ENCODE measurements at places on chromosomes 2 and 18.
A peak's percentile ranks its signal among the peaks of the same experiment; 100 is the strongest.

DNA sequence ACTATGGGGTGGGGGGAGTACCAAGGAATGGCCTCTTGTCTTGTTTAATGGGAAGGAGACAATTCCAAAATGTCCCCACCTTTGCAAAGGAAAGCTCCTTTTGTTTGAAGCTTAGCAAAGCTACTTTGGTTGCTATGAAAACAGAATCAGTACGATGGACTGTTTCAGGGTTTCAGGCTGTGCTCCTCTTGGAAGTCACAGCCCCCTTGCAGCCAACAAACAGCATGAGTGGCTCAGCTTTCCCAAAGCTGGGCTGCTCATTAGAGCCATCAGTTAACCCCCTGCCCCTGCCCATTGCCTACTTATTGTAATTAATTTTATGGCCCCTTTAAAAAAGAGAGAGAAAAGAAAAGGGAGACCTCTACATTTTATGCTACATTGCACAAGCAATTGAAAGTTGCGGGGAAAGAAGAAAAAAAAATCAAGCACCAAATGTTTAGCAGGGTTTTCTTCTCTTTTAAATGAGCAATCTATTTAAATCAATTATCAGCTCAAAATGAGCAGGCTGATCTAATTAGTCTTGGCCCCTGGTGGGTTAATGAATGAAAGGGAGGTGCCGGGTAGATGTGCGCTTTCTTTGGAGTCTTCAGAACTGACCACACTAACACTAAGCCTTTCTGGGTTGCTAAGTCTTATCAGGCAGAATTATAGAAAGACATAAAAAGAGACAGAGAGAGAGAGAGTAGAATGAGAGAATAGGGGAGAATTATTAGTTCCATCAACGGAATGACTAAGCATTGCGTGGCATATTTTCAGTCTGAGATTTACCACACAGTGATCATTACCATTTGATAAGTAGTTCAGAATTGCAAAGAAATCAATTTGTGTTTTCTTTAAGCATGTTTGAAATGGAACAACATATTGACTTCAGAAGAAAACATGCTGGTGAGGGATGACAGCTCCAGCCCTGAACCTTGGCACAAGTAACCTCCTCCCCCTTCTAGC is 284.9 kb downstream of the INSIG2 start:
- no peak for DNase-seq

GRCh38 chr2:151853070-151853758 is 25.0 kb upstream of the ARL5A start:
- no peak for DNase-seq

DNA sequence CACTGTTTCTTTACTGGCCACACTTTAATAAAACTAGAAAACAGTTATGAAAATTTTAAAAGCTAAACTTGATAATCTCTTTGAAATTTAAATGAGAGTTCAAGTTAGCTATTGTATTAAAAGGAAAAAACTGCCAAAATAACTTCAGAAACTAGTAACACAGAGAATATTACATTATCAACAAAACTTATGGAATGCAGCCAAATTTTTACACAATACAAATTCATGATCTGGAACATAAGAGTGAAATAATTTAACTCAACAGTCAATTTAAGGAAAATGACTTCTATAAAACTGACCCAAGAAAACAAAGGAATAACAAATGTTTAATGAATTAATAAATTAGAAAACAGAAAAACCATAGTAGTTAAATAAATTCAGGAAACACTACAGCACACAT is 65.0 kb downstream of the TCF4 start:
- no peak for DNase-seq

DNA sequence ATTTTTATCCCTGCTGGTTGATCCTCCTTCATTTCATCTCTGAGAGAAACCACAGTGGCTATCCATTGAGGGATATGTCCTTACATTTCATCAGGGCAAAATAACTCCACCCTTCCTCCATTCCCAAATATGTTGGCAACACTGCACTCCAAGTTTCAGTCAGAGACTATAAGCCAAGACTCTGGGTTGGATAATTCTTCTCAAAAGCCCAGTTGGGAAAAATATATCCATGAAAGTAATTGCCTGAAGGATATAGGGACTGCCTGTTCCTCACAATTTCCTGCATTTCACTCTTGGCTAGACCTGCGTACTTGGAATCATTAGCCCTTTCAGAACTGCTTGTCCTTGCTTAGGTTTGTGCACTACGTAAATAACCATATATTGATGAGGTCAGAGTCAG is 27.9 kb upstream of the EPB41L3 start:
- DNase-seq: no peak

DNA sequence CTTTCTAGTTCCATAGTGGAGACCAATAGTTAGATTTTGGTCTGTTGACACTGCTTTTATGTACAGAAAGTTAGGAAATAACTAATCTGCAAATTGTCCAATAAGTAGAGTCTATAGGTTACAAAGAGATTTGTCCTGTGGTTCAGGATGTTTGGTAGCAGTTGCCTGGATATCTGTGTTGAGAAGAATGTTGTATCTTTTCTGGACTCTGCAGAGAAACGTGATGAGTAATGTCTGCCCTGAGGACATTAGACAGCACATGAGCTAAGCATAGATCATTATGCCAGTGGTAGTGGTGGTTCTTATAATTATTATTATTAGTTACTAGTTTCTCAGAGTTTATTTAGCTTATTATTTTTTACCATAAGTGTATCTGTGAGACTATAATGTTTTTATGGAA is 65.8 kb downstream of the ANKRD62 start:
- no peak for DNase-seq

- no peak for DNase-seq
These were observed 296.4 kb downstream of the CYP26B1 start for GRCh38 chr2:71851094-71851750.

GRCh38 chr2:195001924-195002323 is 655.1 kb upstream of the SLC39A10 start:
- DNase-seq: no peak

DNA sequence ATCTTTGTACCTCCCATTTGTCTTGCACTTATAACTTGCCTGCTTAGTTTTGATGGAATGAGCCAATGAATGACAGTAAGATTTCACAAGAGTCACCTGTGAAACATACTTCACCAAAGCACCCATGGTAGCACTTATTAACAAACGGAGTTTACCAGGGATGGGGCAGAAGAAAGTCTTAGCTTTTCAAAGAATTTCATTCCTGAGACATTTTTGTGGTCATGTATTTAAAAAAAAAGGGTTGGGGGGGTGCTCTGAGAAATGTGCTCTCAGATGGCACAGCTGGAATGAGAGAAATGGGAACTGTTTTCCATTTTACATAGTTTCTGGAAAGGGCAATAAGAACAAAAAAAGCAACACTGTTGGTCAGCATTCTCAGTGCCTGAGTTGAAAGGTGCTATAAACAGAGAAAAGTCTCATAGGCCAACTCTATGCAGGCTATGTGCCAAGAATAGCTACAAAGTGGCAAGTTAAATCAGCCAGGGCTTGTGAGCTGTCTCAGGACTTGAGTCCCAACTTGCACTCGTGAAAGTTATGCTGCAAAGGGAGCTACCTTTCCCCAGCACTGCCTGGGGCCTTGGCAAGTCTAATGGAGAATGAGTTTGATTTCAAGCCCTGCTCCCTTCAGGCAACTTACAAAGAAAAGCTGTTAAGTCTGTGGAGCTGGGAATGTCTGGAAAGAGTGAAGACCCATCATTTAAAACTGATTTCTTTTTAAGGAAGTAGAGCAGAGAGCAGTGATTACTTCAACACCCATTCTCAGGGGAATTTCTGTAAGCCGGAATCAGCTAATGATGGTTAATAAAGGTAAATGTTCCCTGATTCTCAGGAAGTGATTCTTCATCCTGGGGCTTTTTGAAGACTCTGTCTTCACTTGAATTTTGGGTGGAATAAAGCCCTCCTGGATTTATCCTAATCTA is 170.6 kb downstream of the SLC8A1 start:
- DNase-seq: no peak

DNA sequence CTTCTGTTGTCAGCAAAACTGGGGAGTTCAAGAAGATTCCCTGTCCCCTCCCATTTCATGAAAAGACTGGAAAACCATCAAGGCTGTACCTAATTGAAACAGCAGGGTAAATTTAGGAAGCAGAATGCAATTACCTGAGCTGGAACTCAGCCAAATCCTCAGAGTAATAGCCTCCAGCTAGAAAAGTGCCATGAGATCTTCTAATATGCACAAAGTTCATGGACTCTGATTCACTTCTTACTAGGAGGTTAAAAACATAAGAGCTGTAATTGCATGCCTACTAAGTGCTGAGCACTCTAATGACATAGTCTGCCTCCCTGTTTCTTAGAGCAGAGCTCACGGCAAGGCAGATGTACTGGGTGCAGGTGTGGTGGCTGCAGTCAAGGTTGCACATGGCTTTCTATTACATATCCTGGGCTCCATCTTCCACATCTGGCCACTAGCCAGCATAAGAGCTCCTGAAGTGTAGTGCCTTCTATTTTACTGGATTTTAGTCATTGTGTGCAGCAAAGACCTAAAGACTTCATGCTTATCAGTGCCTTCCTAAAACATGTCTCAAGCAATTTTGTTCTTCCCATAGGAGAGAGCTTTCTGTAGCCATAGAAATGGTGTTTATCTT is 341.7 kb downstream of the PTPRM start:
- no peak for DNase-seq

DNA sequence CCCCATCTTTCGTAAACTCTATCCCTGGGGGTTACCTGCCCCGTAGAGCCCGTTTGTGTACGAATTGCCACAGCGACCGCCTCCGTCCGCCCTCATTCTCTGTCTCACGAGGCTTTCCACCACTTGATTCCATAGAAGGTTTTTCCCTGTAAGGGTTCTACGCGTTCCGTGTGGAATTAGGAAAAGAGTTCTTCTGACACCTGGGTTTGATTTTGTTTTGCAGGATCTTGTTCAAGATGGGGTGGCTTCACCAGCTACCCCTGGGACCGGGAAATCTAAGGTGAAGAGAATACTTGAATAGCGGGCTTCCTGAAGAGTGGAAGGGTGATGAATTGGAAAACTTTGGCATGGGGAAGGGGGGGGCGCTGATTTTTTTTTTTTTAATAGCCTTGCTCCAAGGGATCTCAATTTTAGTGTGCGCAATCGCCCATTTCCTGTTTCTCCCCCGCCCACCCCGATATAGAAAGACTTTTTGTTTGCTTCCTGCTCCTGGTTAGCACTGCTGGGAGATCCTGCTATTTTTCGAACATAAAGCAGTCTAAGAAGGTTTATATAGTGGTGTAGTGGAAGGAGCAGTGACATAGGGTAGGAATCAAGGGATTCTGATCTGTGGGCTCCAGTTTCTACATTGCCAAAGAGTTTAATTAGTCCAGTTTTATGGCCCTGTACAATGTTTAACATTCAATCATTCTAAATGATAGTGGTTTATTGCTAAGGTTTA is 564 bp downstream of the GCC2 start:
- DNase-seq: peak; percentile 34

GRCh38 chr18:48996901-48997463 is 46.2 kb upstream of the SMAD7 start:
- DNase-seq: peak; percentile 54

- no peak for DNase-seq
These were observed 22.6 kb downstream of the ADD2 start for GRCh38 chr2:70745276-70745825.

DNA sequence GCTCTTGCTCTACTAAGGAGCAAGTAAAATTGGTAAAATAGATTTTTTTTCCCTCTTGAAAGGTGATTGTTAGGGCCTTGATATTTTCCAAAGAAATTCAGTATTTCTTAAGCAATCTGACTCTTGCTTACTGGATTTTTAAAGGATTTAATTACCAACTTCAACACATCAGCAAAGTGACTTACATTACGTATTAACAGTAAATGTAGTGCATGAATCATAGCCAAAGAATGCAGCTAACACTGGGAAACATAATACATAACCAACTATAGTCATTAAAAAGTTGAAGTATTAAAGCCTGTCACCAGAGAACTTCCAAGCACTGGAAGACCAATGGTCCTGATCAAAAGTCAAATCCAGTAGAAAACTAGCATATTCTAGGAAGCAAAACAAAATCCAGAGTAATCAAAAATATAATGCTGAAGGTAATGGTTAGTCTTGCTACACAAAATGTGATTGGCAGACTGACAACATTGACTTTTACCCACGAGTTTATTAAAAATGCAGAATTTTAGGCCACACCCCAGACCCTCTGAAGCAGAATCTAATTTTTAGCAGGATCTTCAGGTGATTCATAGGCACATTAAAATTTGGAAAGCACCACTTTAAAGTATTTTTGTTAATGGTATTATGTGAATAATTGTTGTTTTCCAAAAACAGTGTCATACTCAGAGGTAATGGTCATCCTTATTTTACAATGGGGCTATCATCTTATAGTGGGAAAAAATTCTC is 31.8 kb upstream of the CAVIN2 start:
- no peak for DNase-seq

DNA sequence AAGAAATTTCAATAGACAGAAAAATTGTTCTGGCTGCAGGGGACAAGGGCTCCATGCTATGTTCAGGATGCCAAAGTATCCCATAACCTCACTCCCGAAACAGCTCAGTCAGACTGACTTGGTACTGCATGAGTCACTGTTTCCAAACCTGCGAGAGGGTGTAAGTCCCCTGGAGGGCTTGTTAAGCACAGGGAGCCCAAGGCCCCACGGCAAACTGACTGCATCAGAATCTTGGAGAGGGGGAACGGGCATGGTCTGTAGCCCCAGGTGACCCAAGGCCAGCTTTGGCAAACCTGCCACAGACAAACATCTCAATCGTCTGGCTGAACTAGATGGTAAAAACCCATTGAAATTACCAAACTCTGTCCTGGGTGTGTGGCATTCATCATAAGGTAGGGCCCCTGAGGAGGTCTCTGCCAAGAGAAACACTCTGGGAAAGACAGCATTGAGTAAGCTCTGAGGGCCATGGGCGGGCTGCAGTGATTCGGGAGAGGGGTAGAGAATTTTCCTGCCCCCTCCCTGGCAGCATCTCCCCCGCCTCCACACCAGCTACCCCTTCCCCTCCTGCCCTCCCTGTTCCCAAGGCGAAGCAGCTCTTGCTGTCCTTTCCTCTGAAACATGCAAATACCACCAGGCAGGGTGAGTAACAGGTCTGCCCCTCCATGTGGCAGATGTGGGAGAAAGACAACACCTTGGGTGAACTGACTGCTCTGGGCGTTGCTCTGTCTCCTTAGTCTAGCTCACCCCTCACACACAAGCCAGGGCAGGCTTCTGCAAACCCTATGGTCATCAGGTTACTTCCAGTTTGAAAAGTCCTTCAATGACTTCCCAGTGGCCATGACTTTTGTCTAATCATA is 274.7 kb upstream of the SIX2 start:
- no peak for DNase-seq

DNA sequence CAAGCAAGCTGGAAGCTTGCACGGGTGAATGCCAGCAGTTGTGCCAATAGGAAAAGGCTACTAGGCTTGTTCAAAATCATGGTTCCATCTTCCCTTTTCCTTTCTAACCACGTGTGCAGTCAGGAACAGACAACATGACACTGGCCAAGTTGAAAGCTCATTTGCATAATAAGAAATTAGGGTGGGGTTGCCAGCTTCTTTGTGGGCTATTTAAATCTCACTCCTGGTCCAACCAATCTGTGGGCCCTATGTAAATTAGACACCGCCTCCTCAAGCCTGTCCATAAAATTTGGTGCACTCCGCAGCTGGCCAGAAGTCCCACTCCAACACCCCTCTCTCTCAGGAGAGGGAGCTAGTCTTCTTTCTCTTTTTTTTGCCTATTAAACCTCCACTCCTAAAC is 1948.4 kb upstream of the PIK3C3 start:
- peak; percentile 35 for DNase-seq

- no peak for DNase-seq
These were observed 122.0 kb upstream of the MYCN start for GRCh38 chr2:15818318-15818753.

Data from Caco-2 (cell line).